CD4-positive, alpha-beta T cell treated with Interleukin-15 for 4 hours (primary cell): ENCODE measurements at places on chromosomes 3 and 15.

DNA sequence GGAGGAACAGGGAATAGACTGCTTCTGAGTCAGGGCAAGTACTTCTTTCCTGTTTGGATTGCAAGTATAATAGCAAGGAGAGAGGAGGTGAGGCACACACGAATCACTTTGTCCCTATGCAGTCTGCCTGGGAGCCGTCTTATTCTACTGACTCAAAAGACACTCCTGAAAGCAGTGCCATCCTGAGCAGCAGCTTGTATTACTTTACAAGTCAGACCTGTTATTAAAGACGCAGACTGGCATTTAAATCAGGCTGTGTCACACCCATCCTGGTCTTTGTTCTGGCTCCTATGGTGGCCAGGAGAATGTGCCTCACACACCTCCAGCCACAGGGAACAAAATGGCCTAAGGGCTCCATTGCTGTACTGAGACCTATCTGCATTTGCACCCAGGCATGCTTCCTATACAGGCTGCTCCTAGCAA, 17.9 kb upstream of the SQOR start:
- DNase-seq = no peak

- DNase-seq = no peak
Measured at GRCh38 chr3:18049096-18049495, 306.7 kb upstream of the TBC1D5 start.

GRCh38 chr15:58495891-58496408, 64.2 kb downstream of the LIPC start:
- no peak for DNase-seq

- no peak for DNase-seq
Measured at GRCh38 chr3:161163297-161163696, 57.8 kb upstream of the NMD3 start.

GRCh38 chr3:110859336-110859735, 212.3 kb upstream of the NECTIN3 start:
- DNase-seq = no peak

DNA sequence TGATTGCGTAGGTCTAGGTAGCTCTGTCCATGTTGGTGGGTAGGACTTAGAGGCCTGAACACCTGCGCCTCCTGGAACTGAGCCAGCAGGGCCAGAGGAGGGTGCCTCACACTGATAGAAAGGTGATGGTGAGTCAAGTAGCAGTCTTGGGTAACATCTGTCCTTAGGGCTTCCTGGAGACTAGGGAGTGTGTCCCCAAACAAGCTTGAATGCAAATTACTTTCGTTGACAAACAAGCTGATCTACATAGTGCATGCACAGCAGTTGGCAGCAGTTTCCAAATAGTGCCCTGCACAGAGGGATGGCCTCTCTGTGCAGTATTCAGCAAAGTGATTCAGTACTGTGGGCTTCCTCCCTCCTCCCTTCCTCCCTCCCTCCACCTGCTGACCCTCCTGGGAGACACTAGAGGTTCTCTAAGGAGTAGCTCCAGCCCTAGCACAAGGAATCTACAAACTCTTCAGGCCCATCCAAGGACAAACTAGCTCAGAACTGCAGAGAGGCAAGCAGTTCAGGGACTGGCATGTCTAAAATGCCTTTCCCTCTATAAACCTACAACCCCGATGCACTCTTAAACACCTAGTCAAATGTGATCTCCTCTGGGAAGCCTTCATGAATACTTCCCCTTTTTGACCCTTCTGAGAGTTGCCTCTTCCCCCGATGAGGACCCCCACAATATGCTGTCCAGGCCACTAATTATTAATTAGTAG, 61.0 kb downstream of the TLE3 start:
- no peak for DNase-seq

GRCh38 chr3:13074006-13074375, 762 bp upstream of the IQSEC1 start:
- DNase-seq = no peak

DNA sequence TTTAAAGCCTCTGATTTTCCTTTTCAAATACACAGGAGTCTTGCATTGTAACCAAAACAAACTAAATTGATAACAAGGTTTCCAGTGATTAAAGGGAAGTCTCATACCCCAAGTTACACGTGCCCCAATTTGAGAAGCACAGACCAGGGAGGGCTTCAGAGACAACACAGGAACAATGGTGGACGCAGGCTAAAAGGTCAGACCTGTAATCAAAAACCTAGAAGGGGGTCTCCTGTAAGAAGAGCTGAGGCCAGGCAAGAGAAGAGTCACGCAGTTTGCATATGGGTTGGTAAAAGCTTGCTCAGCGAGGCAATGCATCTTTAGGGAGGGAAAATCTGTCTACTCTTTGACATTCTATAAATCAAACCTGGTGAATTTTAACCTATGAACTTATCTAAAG, 58.6 kb upstream of the MCF2L2 start:
- no peak for DNase-seq

DNA sequence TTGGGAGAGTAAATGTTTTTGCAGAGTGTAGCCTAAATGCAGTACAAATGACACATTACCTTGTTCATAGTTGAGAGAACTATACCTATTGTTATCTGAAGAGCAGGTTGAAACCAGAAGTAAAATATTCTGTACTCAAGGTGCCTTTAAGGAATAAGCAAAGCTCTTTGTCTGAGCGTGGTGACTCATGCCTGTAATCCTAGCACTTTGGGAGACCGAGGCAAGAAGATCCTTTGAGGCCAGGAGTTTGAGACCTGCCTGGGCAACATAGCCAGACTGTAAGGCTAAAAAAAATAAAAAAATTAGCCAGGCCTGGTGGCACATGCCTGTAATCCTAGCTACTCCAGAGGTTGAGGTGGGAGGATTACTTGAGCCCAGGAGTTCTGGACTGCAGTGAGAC, 2.2 kb upstream of the RNF13 start:
- no peak for DNase-seq

GRCh38 chr15:53979051-53979788, 979 bp downstream of the UNC13C start:
- no peak for DNase-seq

DNA sequence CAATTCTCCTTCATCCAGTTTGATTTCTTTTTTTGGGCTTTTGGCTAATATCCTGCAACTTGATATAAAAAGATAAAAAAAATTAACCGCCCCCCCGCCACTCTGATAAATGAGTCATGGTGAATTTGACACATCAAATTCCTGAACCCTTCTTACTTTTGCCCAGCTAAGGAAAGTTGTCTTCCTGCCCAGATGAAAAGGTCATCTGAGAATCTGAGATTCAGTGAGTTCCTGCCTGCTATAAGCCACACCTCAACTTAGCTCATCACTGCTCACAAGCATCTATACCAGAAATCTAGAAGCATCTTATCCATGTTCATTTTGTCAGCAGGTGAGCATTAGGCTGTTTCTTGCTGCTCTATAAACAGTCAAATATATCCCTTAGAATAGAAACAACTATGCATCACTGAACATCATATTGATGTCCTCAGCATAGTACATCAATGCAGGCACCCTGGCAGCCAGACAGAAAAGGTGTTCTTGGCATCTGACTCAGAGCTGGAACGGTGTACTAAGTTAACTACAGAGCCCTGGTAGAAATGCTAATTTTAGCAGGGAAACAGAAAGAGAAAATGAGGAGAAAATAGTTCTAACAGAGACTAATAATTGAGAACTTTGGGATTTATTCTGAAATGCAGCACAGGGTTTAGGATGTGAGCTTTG, 77.1 kb downstream of the SEMA6D start:
- no peak for DNase-seq

DNA sequence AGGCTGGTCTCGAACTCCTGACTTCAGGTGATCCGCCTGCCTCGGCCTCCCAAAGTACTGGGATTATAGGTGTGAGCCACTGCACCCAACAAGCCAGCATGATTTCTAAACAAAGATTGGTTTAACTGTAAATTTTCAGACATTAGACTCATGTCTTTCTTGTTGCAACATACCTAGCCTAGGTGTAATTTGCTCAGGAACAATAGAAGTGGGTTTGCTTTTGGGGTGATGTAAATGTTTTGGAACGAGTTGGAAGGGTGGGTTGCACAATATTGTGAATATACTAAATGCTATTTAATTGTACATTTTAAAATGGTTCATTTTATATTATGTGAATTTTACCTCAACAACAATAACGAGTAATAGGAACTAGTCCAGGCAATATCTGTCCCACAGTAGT, 7.1 kb downstream of the CCR4 start:
- DNase-seq = no peak

DNA sequence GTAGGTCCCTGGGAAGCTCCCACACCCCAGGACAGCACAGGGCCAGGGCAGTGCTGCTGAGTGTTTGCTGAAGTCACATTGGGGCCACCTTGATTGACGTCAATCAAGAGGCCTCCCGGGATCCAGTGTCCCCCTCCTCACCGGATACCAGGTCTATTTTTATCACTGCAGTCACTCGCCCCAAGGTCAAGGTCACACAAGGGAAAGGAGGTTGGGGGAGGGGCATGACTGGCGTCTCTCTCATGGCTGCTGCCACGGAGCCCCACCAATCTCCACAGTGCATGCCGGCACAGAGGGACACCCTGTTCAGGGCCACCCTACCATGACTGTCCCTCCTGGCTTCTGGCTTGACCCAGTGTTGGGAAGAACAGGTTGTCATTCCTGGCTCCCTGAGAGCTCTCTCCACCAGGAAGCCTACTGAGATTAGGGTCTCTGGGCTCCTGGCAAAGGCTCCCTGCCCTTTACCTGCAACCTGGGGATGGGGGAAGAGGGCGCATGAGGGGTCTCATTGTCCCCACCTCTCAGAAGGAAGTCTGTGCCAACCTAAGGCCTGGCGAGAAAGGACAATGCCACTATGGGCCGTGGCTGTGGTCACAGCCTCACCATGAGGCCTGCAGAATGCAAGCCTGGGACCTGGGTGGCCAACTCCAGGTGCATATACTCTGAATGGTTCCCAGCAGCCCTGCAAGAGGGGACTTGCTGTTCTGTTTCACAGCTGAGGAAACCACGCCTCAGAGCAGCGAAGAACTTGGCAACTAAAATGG, 1.5 kb downstream of the MYL3 start:
- no peak for DNase-seq

GRCh38 chr3:23735062-23735461, 70.7 kb upstream of the UBE2E1 start:
- DNase-seq = no peak

DNA sequence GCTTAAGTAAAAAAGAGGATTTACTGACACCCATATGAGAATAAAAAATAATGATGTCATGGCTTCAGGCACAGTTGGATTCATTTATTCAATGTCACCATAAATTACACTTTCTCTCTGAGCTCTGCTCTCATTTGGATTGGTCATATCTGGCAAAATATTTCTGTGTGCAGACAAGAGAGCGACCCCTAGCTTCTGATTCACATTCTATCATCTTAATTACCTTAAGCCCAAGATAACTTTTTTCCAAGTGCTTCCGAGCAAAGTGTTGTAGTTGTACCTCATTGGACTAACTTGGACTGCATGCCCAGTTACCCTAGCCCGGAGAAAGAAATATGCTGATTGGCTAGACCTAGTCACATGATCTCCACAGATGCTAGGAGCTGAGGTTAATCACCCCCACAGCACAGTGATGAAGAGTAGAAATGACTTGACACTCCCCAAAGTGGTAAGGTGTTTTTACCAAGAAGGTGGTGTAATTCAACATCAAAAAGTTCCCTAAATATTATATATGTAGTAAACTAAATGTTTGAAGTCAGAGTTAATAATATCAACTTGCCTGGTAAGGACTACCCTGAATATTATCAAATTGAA, 552.2 kb upstream of the SUCLG2 start:
- DNase-seq = no peak

GRCh38 chr3:53846134-53846850, at the start of the genes CHDH and IL17RB:
CHDH (minus strand) TSS chr3:53846419; CDS start chr3:53824008, 22,411 bp downstream.
IL17RB (plus strand) TSS chr3:53846568; CDS start chr3:53846589, 21 bp downstream.
- DNase-seq = no peak

GRCh38 chr15:93683651-93684050, 547.7 kb upstream of the MCTP2 start:
- no peak for DNase-seq

DNA sequence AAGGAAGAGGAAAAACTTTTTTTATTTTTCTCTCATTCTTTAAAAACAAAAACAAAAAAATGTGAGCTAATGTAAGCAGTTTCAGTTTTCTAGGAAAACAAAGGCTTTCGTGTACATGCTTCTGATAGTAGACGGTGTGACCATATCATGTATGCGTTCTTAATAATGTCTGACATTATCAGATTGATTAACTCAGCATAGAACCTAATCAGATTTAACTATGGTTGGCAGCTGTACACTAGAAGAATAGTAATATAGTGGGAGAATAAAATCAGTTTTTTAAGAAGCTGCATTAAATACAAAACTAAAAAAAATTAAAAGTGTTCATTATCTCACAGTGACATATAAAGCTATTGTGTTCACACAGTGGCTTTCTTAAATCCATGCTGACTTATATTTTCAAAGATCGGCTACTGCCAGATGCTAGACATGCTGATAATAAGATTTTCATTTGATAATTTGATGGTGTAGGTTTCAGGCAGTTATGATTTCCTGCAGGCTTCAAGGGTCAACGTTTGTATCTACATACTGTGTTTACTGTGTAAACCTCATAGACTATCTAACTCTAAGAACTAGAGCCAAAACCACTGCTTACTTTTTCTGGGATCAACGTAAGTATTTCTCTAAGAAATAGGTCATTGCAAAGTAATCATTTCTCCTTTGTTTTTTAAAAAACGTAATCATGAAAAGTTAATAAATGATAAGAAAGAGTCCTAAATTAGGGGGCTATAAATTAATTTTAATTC, 74.0 kb downstream of the UBE2E2 start:
- no peak for DNase-seq

DNA sequence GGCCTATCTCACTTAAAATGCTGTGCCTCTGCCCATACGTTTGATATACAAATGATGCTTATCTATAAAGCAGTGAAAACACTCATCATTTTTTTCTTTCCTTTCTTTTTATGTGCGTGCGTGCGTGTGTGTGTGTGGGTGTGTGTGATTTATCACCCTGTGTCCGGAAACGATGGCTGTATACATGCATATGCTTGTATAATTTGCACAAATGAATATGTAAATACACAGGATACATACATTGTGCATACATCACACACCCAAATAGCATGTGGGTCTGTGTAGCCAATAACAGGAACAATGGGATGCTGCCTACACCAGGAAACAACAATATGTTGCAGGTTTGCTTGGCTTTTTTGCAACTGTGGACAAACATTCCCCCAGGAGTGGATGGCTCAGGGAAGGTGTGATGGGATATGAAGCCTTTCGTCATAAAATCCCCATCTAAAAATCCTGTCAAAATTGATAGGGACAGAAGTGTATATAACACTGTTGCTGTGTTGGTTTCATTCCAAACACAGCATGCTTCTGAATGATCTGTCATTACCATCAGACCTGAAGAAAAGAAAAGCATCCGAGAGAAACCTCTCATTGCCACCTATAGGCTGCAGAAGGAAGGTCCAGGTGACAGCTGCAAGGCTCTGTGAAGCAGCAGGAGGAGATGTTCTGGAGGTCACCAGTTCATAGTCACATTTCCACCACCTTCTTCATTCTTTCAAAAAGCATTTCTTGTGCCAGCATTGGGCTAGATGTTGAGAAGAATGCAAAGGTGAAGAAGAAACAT, 503.9 kb upstream of the NR2F2 start:
- DNase-seq = no peak

DNA sequence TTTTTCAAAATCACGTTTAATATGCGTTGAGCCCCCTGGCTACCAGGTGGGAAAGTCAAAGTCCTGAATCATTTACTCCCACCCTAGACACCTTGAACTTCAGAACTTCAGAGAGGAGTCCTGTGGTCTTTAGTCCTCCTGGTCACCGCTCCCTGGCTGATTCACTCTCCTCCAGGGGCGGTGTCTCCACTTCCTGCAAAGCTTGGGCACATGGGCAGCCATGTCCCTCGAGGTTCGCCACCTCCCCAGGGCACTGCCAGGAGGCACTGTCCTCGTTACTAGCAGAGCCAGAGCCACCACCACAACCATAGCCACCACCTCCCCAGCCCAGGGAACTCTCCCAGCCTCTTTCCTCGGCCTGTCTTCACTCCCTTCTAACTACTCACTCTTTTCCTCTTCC, 31.0 kb downstream of the LOXL1 start:
- no peak for DNase-seq
